ENCODE measurements at places on chromosomes 16 and 17.

DNA sequence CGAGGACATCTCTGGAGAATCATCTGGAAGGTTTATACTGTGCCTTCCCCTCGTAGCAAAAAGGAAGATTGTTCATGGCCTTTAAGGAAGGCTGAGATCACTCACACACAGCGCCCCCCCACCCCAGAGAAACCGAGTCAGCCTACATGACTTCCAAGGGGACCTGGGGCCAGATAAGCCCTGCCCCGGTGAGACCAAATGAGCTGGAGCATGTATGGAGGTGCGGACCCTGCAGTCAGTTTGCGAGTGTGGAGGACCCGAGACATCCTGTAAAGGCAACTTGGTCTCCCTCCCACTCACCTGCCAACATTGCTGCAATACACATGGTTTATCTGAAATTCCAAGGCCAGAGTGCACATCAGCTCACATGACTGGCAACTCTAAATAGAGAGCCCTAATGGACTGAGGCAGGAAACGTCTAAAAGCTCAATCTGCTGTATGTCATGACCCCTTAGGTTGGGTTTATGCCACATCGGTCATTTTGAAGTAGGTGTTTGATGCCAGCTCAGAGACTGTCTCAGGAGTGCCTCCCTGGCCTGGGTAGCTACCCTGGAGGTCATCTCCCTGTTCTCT is 233.6 kb downstream of the CPPED1 start:
- DNase-seq, result no peak

- DNase-seq, result peak; percentile 97
Observed at GRCh38 chr17:68035131-68035522, 408 bp upstream of the KPNA2 start.

DNA sequence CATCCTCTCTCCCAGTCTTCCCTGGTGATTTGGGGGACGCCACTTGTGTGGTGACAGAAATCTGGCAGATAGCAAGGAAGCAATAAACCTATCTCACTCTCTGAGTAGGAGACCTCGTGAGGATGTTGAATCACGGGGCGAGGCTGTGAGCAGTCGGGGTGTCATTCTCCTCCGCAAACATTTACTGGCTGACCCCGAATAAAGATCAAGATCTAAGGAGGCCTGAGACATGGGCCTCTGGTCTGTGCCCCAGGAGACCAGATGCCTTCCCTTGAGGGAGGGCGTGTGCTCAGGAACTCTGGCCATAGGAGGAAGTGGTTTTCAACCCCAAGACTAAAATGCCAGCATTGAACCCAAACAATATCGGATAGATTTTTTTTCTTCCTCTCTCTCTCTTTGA is 53.1 kb downstream of the FOXL1 start:
- no peak for DNase-seq

- DNase-seq, result no peak
Observed at GRCh38 chr16:87765473-87765775, 362 bp downstream of the KLHDC4 start.

GRCh38 chr16:78642621-78643285 is 543.3 kb downstream of the WWOX start:
- DNase-seq, result no peak

DNA sequence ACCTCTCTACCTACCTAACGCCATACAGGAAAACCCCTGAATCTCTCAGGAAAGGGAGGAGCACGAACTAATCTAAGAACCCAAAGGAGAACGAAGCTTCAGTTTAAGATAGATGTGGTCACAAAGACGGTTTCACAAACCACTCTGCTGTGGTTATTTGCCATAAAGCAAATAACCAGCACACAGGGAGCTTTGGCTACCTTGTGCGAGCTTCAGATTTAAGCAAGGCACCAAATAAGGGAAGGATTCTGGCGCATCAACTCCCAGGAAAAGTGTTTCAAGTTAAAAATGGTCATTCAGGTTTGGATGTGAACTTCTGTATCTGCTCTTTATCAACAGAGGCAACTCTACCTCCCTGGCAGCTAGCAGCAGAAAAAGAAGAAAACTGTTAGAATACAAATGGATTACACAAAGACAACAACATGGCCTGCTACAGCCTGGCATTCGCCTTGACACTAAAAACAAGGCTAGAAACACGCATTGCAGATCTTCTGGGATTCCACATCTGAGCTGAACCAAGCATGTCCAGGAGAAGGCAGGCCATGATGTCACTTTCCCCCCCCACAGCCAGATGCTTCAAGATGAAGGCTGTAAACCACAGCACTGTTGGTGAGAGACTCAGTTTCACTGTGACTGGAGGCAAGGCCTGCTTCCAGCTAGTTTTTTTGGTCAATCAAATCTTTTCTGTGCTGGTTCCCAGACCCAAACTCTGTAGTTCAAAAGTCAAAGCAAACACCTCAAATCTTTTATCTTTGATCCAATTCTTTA is 43.6 kb downstream of the SMG6 start:
- DNase-seq, result no peak

DNA sequence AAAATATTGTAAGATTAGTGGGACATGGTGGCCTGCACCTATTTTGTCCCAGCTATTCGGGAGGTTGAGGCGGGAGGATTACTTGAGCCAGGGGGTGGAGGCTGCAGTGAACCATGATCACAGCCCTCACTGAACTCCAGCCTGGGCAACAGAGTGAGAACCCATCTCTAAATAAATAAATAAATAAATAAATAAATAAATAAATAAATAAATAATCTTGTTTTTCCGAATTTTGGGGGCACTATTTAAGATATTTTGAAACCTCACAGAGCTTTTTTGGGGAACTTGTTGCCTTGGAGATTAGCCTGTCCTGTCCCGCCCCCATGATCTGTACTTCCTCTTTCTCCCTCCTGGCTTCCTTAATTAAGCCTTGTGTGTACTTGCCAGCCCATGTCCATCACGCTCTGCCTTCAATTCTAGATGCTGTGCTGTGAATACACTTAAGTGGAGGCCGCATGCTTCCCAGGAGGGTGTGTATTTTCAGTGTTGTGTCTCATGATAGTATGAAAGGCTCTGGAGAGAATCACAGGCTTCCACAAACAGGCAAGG is 4.4 kb downstream of the LGALS9 start:
- peak; percentile 35 for DNase-seq
